ENCODE measurements at places on chromosomes 2 and 18.
A peak's percentile ranks its signal among the peaks of the same experiment; 100 is the strongest.

- peak; percentile 34 for DNase-seq
Observed at GRCh38 chr2:234863043-234863934, 88.5 kb upstream of the SH3BP4 start.

- peak; percentile 92 for DNase-seq
Observed at GRCh38 chr2:229586746-229587705, 127.3 kb downstream of the DNER start.

DNA sequence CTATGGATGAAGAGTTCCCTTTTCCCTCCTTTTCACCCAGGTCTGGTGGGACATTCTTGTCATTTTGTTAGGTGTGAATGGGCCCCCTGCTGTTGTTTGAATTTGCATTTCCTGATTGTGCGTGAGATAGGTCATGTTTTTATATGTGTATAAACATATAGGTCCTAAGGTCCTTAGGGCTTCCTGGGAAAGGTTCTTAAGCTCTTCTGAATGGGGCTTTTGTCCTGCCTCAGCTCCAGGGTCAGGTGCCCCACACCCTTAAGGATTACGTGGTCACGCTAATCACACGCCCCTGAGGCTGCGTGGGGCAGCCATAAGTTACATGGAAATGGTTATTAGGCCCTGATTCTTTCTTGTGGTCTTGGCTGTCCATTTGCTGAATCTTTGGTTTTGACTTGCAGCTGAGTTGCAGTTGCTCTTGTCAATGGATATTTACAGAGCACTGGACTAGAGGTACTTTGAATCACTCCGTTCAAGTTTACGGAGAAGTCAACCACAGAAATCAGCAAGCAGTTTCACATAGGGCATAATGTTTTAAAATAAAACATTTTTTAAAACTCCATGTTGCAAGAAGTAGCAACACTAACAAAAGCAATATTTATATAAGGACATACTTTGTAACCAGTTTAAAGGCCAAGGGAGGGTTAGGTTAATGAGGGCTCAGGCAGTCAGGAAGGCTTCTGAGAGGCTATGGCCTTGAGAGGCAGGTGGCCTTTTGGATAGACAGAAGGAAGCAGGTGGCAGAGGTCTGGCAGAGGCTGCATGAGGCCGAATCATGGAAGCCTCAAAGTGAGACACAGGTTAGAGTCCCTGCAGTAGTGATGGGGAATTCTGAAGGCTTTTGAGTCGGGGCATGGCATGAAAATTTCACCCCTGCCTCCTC is 24.2 kb downstream of the LIPG start:
- DNase-seq = peak; percentile 8

DNA sequence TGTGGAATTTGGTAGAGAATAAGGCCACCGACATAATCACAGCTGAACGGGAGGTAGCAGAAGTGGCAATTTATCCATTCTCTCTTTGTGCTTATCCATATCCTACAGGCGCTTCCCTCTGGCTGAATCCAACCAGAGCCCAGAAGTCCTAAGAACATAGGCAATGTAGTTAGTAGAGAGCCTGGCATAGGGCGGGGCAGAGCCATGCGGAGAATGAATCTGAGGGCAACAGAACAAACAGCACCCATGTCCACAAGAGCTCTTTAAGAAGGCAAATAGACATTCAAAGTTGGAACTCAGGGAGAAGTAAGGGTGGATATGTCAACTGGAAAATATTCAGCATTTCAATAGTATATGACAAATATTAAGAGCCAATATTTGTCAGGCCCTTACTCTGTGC is 305.9 kb upstream of the VWC2L start:
- no peak for DNase-seq

GRCh38 chr18:31508781-31509180 is 10.8 kb downstream of the DSG2 start:
- DNase-seq = no peak

- no peak for DNase-seq
Observed at GRCh38 chr2:236766850-236767249, 197.2 kb downstream of the ACKR3 start.

DNA sequence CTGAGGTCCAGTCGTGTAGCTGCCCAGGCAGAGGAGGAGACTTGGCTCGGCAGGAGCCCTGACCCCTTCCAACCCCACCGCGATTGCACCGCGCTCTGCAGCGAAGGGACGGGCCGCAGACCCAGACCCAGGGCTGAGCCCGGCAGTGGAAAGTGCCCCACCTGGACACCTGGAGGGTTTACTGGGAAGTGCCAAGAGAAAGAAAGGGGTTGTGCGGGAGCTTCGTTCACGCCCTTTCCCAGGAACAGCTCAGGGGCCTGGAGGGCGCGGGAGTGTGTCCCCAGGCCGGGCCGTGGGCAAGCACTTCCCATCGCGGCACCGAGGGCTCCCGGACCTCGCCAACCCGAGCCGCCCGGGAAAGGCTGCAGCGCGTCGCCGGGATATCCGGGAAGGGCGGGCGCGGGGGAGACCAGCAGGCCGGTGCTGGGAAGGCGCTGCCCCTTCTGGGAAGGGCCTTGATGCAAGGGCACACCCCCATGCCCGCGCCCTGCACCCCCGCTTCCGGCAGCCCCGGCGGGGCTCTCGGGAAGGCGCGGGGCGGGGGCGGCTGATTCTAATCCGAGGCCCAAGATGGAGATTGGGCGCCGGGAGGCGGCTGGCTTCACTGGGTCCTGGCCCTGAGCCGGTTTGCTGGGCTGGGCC is 36.1 kb upstream of the MRPL33 start:
- DNase-seq = peak; percentile 77

DNA sequence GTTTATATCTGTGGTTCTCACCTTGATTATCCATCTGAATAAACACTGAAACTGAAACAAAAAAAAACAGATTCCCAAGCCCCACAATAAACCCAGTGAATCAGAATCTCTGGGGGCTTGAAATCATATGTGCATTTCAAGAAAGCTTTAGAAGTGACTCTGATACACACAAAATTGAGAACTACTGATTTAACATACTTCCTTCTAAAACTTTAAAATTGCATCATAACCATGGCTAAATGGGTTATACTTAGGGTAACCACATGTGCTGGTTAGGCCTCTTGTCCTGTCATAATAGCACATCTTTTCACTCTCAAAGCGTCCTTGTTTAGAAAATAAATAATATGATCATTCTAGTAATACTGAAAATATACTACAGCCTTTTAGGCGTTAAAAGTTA is 100.9 kb downstream of the ATAD2B start:
- DNase-seq = no peak

DNA sequence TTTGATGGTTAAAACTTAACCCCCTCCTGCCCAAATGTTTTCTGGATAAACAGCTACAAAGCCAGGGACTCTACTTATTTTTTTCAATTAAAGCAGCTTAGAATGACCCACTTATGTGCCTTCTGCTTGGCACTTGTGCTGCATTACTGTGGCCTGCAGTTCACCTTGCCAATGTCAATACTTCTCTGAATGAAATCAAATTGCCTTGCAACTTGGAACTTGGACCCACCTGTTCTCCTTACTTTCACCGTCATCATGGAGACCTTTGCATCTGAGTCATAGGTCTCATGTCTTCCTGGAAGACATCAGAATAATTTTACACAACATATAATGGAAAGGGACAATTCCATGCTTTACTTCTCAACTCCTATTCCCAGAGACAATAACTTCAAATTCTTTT is 92.1 kb upstream of the FHL2 start:
- DNase-seq = no peak

DNA sequence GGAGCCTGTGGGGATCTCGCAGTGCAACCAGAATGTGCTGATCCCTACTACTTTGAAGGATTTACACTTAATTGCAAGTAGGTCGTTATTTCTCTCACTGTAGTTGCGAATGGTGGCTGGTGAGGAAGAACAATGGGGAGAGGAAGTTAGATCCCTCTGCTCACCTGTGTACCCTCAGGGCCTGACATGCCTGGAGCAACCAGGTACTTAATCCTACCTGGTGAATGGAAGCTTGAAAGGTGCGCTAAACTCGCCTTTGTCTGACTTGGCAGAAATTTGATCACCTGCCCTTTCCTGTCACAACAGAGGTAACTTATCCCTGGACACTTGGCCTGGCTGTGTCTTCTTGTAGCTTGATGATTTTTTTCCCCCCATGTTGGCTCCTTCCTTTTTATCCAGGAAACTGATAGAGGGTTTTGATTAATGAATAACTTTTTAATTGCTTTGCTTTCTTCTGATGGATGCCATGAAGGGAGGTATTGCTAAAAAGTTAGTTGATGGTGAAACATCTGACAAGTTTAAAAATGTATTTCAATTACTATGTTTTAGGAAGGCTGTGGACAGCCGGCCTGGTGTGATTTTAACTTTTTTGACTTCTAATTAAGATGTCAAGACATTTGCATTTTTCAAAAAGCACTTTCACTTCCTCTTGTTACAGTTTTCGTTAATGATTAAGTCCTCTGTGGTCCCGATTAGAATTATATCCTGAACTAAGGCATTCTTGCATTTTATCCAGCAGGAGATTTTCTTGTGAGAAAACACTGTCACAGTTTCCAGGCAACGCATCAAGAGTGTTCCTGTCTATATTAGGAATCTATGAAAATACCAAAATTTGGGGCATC is 9.2 kb downstream of the SGPP2 start:
- DNase-seq = no peak

DNA sequence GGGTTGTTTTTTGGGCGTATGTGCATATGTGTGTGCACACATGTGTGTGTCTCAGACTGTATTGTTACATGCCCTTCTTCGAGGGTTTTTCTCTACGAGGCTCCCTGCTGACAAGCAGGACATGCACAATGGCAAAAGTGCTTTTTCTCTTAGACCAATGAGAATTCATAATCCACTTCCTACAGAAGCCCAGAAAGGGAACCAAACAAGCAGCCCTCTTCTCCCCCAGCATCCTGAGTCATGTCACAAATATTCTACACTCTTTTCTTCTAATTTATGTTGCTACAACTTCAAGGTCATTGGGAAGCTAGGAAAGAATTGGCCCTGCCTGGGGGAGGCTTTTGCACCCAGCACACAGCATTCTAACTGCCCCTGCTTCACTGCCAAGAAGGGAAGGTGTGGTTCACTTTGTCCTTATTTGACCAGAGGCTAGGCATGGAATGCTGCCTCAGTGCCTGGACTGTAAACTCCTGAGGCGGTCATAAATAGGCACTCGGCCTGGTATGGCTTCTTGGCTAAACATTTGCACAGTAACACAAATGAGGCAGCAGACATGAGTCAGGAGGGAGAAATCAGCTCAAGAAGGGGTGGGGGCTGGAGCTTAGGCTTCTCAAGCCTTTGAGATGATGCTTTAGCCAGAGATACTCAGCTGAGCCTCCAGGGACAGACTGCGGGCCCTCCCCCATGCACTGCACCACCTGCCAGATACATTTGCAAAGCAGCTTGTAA is 92.7 kb upstream of the KLF7 start:
- DNase-seq = peak; percentile 84

DNA sequence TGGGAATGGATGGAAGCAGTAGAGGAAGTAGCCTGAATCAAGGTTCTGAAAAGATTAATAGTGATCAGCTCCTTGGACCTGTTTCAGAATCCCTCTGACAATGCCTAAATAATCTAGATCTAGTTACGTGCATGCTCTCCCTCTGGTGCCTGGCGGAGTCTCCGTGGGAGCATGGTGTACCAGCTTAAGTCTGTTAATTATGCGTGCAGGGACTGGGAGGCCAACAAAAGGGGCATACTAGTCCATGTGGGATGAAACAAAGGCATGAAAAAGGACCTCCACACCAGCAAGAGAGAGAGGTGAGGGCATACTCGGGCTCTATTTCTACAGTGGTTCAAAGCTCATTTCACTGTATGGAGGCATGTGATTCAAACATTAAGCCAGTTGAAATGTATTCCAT is 200.3 kb downstream of the DPP4 start:
- DNase-seq = peak; percentile 18

DNA sequence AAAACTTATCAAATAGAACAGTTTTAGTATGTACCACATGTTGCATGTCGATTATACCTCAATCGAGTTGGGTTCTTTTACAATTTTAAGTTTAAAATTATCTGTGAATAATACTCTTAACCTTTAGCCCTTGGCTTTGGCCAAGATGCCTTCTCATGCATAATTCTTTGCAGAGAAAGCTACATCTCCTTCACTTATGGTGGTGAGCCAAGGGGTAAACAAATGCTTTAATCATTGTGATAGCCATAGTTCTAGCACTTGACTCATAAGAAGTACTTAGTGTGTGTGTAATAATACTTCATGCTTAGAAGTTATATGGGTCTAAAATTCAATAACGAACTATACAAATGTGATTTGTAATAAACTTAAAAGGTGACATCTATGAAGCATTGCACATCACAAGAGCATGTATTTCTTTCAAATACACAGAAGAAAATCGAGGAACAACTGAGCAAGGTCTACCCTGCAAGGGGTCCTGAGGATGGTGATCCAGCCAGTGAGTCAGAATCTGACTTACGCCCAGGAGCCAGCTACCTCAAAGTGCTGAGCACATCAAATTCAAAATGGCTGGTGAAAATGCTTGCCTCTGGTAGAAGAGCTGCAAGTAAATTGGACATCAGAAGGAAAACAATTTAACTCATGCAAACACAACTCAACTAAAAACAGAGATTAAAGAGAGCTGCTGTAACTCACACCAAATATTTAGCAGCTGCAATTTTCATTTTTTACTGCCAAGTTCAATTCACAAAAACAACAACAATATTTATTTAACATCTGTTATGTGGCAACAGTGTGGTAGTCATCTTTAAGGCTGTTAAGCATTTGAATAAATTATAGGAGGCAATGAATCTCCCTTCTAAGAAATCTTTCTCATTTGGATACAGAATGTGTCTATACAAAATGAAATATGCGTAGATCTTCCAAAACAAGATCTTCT is 23.8 kb upstream of the TTC39C start:
- DNase-seq = no peak

- DNase-seq = no peak
Observed at GRCh38 chr18:63975628-63976027, 5.7 kb downstream of the SERPINB8 start.

- DNase-seq = no peak
Observed at GRCh38 chr2:96959406-96960110, 26.8 kb downstream of the FAM178B start.

DNA sequence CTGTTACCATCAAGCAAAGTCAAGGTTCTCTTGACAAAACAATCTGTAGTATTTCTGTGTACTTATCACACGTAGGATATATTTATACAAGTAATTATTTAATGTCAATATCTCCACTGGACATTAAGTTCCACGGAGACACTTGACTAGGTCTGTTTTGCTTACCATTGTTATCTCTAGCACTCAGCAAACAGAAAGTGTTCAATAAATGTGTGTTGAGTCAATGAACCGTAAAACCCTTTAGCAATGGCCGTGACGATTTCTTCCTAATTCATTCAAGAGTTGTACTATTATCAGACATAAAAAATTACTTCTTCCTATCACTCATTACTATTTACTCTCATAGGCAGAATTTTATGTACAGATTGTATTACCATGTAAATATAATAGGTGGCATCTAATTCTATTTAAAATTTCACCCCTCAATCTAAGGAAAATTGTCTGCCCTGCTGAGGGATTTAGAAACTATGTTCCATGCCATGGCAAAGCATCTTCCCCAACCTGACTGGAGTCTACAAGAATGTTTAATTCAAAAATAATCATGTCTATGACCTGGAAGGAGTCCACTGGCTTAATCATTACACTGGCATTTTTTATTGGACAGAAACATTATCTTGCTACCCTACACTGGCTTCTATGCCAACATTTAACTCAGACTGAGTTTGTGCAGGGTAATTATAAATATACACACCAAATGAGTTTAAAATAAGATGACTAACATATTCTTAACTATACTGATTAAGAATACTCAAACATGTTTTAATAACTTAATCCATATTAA is 301.9 kb downstream of the ZEB2 start:
- no peak for DNase-seq

Measured in eye (tissue), 1 donor.